ENCODE measurements at places on chromosomes 6 and 20. TPM values are rescaled to one million over a fixed set of nuclear protein-coding genes. Genes with fewer than 3 reads are reported as not detected.
A peak's percentile ranks its signal among the peaks of the same experiment; 100 is the strongest.

GJA1 gene
- polyA plus RNA-seq: not detected

PDE7B gene
- polyA plus RNA-seq: 0.03 TPM

ZNF512B gene
- 0.47 TPM for polyA plus RNA-seq

DNA sequence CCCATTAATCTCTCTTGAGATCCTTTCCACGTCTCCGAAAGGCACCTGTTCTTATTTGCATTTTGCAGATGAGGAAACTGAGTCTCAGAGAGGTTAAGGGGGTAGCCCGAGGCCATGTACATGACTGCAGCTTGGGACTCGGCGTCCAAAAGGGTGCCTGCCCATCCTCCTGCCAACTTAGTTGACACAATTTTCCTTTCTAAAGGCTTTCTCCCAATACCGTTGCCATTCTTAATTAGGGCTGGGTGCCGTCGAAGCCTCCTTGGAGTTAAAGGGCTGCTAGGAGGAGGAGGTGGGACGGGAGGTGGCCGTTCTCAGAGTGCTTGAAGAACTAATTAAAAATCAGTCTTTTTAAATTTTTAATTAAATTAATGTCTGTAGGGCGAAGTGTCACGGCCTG is 546 bp upstream of the PSMG4 start:
- no peak for DNase-seq

GRCh38 chr6:71721642-71722041 is 164.7 kb upstream of the RIMS1 start:
- DNase-seq: no peak

- no peak for DNase-seq
These were observed 29.6 kb downstream of the RGS17 start for GRCh38 chr6:153101461-153101860.

DNA sequence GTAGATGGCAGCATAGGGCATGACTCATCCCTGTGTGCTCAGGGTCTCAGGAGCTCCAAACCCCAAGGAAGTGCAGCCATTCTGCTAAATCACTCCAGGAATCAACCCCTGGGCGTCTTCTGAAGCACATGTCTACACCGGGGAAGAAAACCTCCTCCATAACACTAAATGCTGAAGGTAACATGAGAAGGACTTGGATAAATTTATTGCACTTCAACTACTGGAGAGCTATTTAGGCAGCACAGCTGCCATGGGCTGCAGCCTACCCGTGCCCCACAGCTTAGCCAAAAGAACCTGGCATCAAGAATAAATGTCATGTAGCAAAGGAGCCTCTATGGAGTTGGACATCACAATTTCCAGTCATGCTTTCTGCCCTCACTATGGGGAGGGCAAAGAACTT is 152.4 kb upstream of the PROKR2 start:
- no peak for DNase-seq

DNA sequence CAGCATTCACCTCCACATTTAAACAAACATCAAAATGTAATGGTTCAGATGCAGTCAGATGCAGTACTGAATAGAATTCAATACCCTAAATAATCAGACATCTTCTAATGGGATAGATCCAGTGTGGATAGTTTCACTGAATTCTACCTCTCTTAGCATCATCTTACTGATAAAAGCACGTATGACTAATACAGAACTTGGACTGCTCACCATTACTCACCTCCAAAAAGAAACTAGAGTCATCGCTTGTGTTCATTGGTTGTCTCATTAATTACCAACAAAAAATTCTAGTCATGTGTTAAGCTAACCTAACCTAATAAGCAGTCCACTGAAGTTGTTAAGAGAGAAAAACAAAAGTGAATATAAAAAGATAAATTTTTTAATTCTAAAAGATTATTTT is 165.9 kb upstream of the IRAK1BP1 start:
- DNase-seq: no peak

GRCh38 chr6:89281779-89282246 is 33.3 kb downstream of the GABRR2 start:
- DNase-seq: peak; percentile 20
